LNCaP clone FGC (cell line): ENCODE measurements at places on chromosomes 4 and X.

DNA sequence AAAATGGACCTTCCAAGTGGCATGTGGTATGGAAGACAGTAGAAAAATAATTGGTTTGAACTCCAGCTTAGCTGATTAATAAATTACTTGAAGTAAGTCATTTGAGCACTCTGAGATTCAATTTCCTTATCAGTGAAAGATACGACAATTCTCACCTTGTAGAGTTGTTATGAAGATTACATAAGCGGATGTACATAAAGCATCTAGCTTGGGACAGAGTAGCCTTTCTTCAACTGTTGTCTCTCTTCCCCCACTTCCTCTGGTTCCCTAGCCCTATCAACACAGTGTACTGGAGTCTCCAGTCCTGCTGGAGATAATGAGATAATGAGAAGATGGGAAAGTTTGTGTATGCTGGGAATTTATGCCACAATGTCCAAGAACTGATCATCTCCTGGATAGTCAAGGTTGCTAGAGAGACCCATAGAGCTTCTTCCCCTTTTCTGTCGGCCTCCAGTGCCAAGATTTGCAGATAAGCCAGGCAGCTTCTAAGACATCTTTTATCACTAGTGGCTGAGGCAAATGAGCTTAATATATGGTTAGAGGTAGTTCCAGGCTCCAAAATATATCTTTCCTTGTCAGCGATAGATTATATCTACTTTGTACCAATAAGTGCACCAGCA lies 33.9 kb downstream of the VSIG4 start:
- DNase-seq = no peak

- DNase-seq = no peak
These were observed 264.6 kb upstream of the HAND2 start for GRCh38 chr4:173794662-173795061.

DNA sequence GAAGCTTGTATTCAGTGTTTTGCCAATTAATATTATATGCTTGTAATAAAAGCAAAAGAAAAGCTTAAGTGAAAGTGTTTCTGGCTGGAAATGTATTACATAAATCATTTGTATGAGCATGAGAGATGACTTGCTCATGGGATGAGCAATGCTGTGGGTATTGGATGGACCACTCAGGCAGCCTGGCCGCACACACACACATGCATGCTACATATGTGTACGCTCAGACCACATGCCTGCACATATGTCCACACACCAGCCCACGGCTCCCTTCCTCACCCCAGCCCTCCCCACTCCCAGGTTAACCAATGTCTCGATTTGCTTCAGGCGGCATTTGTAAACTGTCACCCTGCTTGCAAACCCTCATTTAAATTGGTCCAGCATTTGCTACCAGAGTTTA lies 55.9 kb downstream of the CPLX1 start:
- DNase-seq = no peak

GRCh38 chr4:185222598-185222997 lies 13.2 kb downstream of the SNX25 start:
- no peak for DNase-seq
